Naive thymus-derived CD4-positive, alpha-beta T cell (primary cell): ENCODE measurements at places on chromosomes 6 and 20.

DNA sequence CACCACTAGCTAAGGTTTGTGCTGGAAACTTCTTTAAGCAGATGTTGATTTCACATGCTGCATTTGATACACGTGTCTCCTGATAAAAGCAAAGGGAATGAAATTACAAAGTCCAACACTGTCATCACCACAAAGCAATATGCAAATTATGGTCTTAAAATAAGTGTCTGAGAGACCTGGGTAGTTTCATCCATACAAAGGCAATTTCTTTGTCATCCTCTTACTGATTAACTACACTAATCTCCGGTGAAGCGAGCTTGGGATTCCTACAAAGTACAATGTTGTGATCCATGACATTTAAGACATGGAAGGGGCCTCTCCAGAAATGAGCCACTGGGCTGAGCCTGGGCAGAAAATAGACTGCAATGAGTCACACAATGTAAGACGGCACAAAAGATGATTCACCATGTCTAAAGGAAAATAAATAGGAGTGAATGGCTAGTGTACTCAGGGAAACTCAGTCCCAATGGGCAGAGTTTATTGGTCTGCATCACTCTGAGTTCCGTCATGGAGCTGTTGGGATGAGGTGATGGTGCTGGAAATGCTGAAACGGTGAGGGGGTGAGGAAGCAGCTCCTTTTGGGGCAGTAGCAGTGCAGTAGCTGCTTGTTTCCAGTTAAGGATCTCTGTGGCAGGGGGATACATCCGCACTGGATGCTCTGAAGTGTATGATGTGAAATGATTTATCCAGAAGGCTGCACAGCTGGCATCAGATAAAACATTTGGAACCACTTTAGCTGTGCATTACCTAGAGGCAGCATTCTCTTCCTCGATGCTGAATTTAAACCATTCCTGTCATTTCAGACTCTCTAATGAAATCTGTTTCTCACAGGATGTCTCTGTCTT lies 103.3 kb downstream of the IBTK start:
- DNase-seq, result no peak
- H3K27ac ChIP-seq, result no peak overlapping the region
- H3K4me3 ChIP-seq, result no peak overlapping the region
- H3K27me3 ChIP-seq, result no peaks in the 10 kb centered on the region
- H3K36me3 ChIP-seq, result no peaks in the 10 kb centered on the region
- no peaks in the 10 kb centered on the region for H3K4me1 ChIP-seq

- H3K36me3 ChIP-seq, result peaks cover 3% of the 10 kb centered on the region
- H3K27ac ChIP-seq, result no peak overlapping the region
- H3K4me3 ChIP-seq, result no peak overlapping the region
Measured at GRCh38 chr20:63275825-63276224, 3.2 kb downstream of the ARFGAP1 start.

DNA sequence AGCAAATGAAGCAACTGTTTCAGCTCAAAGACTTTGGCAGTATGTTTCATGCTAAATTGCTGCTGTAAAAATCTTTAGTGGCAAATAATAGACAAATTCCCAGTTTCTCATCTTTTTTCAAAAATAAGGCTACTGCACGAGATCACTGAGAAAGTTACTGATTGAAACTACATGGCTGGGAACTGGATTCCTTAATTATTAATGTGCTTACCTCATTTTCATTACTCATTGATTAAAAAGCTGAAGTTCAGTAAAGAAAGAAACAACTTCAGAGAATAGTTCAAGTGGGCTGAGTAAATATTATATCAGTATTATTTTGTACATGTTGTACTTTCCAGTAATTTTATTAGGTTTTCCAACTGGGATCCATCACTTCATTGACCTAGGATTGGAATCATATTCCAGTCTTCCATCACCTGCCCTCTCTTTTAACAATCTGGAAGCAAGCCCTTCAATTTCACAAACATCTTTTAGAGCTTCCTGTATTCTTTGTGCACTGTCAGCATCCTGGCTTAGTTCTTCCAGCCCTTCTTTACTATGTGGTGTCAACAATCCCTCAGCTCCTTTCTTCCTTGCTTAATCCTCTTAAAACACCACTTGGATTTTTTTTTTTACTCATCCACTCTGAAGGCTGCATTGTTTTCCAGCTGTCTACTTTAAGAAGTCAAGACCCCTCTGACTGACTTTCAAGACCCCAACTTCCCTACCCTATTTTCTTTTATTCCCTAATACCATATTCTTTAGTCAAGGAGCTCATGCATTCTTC lies 4.3 kb downstream of the MEI4 start:
- no peak overlapping the region for H3K4me3 ChIP-seq
- no peaks in the 10 kb centered on the region for H3K4me1 ChIP-seq
- H3K36me3 ChIP-seq, result no peaks in the 10 kb centered on the region
- no peak overlapping the region for H3K27ac ChIP-seq

- DNase-seq, result no peak
- H3K4me3 ChIP-seq, result no peak overlapping the region
- no peaks in the 10 kb centered on the region for H3K36me3 ChIP-seq
Measured at GRCh38 chr6:15310680-15311079, 64.8 kb downstream of the JARID2 start.

DNA sequence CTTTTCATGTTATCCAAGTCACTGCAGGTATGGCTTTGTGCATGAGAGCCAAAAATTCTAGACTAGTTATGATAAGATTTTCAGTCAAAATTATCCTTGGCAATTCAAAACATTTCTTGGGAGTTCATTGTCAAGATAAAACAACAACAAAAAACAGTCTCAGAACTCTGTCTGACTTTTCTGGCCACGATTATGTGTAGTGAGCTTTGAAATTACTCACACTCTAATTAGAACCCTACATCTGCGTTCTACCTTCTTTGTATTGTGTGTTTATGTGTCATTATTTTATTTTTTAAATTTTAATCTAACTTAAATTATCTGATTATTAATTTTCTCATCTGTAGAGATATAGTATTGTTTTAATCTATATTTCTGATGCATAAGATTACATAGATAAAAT lies 459.2 kb downstream of the FRK start:
- DNase-seq, result no peak
- H3K27me3 ChIP-seq, result no peaks in the 10 kb centered on the region
- no peak overlapping the region for H3K4me3 ChIP-seq
- no peaks in the 10 kb centered on the region for H3K36me3 ChIP-seq
- H3K4me1 ChIP-seq, result no peaks in the 10 kb centered on the region

GRCh38 chr6:129598244-129599187 lies 111.5 kb downstream of the ARHGAP18 start:
- no peak for DNase-seq
- H3K4me1 ChIP-seq, result no peaks in the 10 kb centered on the region
- no peaks in the 10 kb centered on the region for H3K36me3 ChIP-seq
- H3K4me3 ChIP-seq, result no peak overlapping the region
- no peaks in the 10 kb centered on the region for H3K27me3 ChIP-seq
- H3K27ac ChIP-seq, result no peak overlapping the region

DNA sequence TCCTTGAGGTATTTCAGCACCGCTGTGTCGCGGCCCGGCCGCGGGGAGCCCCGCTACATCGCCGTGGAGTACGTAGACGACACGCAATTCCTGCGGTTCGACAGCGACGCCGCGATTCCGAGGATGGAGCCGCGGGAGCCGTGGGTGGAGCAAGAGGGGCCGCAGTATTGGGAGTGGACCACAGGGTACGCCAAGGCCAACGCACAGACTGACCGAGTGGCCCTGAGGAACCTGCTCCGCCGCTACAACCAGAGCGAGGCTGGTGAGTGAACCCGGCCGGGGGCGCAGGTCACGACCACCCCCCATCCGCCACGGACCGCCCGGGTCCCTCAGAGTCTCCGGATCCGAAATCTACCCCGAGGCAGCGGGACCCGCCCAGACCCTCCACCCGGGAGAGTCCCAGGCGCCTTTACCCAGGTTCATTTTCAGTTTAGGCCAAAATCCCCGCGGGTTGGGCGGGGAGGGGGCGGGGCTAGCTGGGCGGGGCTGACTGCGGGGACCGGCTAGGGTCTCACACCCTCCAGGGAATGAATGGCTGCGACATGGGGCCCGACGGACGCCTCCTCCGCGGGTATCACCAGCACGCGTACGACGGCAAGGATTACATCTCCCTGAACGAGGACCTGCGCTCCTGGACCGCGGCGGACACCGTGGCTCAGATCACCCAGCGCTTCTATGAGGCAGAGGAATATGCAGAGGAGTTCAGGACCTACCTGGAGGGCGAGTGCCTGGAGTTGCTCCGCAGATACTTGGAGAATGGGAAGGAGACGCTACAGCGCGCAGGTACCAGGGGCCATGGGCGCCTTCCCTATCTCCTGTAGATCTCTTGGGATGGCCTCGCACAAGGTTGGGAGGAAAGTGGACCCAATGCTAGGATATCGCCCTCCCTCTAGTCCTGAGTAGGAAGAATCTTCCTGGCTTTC lies 693 bp downstream of the HLA-F start:
- DNase-seq, result peak; percentile 55
- peaks cover 31% of the 10 kb centered on the region for H3K36me3 ChIP-seq
- peak overlapping the region; percentile 98 for H3K4me3 ChIP-seq
- peak overlapping the region; percentile 100 for H3K27ac ChIP-seq
- H3K4me1 ChIP-seq, result peaks cover 48% of the 10 kb centered on the region
- no peaks in the 10 kb centered on the region for H3K27me3 ChIP-seq

DNA sequence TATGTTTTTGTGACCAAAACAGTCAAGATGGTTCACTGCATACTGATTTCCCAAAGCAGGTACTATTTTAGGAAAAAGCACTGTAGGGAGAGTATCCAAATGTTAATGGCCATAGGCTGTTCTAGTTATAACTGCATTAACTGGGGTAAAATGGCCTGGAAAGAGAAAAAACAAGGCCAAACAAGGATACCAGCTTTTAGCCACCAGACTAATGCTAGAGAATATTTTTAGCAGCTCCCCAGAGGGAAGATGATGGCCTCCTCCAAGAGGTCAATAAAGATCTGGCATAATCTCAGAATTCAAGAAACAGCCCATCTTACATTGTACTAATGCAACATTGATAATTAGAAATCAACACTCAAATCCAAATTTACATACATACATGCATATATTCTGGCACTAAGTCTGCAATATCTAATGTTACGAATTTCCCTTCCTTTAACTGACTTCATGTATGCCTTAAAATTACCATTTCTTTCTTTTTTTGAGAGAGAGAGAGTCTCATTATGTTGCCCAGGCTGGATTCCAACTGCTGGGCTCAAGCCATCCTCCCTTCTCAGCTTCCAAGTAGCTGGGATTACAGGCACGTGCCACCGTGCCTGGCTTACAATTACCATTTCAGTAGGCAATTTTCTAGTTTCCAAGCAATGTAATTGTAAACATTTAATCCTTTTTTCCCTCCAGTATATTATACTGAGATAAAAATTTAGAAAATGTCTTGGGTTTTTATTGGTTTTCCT lies 9.3 kb downstream of the COX7A2 start:
- H3K27ac ChIP-seq, result no peak overlapping the region
- H3K4me3 ChIP-seq, result no peak overlapping the region
- no peaks in the 10 kb centered on the region for H3K4me1 ChIP-seq
- H3K36me3 ChIP-seq, result peaks cover 11% of the 10 kb centered on the region
- no peaks in the 10 kb centered on the region for H3K27me3 ChIP-seq
- DNase-seq, result no peak

GRCh38 chr6:129599467-129599866 lies 110.5 kb downstream of the ARHGAP18 start:
- H3K4me1 ChIP-seq, result no peaks in the 10 kb centered on the region
- no peak overlapping the region for H3K4me3 ChIP-seq
- no peaks in the 10 kb centered on the region for H3K36me3 ChIP-seq
- no peaks in the 10 kb centered on the region for H3K27me3 ChIP-seq

- no peak for DNase-seq
- H3K27ac ChIP-seq, result no peak overlapping the region
- H3K4me1 ChIP-seq, result no peaks in the 10 kb centered on the region
- H3K4me3 ChIP-seq, result no peak overlapping the region
- H3K27me3 ChIP-seq, result no peaks in the 10 kb centered on the region
Measured at GRCh38 chr6:81126150-81126549, 626.3 kb downstream of the TENT5A start.

- H3K4me3 ChIP-seq, result no peak overlapping the region
- H3K36me3 ChIP-seq, result no peaks in the 10 kb centered on the region
- no peak overlapping the region for H3K27ac ChIP-seq
- no peak for DNase-seq
Measured at GRCh38 chr20:19777315-19777714, 19.3 kb downstream of the RIN2 start.

DNA sequence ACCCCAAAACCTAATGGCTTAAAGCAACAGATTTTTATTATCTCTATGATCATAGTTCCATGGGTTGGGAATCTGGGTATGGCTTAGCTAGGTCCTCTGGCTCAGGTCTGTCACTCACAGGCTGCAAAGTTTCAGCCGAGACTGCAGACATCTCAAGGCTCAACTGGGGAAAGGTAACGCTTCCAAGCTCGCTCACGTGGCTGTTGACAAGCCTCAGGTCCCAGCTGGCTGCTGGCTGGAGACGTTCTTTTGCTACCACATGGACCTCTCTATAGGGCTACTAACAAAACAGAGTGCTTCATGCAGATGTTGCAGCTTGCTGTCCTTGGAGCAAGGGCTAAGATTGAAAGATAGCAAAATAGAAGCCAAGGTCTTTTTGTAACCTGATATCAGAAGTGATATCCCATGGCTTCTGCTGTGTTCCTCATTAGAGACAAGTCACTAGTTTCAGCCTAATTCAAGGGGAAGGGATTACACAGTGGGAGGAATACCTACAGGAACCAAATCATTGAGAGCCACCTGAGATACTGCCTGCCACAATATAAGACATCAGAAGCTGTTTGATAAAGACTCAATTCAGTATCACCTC lies 6.6 kb downstream of the HTR1E start:
- no peak for DNase-seq
- H3K4me3 ChIP-seq, result no peak overlapping the region
- H3K27ac ChIP-seq, result no peak overlapping the region
- no peaks in the 10 kb centered on the region for H3K4me1 ChIP-seq
- no peaks in the 10 kb centered on the region for H3K27me3 ChIP-seq

GRCh38 chr6:5279891-5280338 lies 18.6 kb downstream of the FARS2 start:
- DNase-seq, result no peak
- H3K27me3 ChIP-seq, result no peaks in the 10 kb centered on the region
- no peak overlapping the region for H3K4me3 ChIP-seq
- no peak overlapping the region for H3K27ac ChIP-seq
- H3K4me1 ChIP-seq, result no peaks in the 10 kb centered on the region
